Stimulated activated CD4-positive, alpha-beta T cell treated with anti-CD3 and anti-CD28 coated beads, Interleukin-4, amount 100 ng/mL, for 48 hours (primary cell): ENCODE measurements at places on chromosomes 4 and X.

GRCh38 chr4:98260047-98260578 lies 1.1 kb upstream of the RAP1GDS1 start:
- DNase-seq, result peak; percentile 31

DNA sequence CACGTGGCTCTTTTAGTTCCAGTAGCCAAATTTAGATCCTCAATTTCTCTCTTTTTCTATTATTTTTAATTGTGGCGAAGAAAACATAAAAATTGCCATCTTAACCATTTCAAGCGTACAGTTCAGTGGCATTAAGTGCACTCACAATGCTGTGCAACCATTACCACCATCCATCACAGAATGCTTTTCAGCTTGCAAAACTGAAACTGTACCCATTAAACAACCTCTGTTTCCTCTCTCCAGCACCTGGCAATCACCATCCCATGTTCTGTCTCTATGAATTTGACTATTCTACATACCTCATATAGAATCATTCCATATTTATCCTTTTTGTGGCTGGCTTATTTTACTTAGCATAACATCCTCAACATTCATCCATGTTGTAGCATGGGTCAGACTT lies 74.9 kb downstream of the METTL14 start:
- DNase-seq, result no peak

- no peak for DNase-seq
Observed at GRCh38 chr4:189049682-189050081, 891.0 kb upstream of the FRG1 start.

DNA sequence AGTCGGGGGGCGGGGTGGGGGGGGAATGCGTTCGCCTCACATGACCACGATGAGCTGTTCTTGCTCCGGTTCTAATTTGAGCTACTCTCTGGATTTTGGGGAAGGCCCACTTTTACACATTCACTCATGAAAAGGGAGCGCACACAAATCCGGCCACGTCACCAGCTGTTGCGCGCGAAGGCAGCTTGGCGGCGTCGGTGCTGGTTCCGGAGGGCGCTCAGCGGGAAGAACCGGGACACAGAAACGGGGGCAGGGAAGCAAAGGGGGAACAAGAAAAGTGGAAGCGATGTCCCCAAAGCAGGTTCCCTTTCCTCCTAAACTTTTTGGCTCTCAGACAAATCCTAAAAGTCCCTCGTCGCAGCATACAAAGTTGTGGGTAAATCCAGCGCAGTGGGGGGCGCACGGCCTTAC lies 605 bp downstream of the ANXA5 start:
- DNase-seq, result peak; percentile 54

DNA sequence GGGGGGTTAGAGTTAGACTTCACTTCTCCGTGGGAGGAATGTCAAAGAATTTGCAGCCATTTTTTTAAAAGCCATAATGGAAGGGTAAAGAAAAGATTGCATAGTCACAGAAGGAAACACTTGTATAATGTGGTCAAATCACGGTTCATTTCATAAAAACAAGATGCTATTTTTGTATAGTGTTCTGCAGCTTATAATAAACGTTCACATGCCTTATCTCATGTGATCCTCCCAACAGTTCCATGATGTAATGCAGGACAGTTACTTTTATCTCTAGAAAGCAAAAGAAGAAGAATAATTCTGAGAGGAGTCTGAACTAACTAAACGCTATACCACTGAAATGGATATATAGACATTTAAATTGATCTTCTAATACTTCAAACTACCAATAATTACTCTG lies 71.3 kb upstream of the CAMK2D start:
- DNase-seq, result no peak

DNA sequence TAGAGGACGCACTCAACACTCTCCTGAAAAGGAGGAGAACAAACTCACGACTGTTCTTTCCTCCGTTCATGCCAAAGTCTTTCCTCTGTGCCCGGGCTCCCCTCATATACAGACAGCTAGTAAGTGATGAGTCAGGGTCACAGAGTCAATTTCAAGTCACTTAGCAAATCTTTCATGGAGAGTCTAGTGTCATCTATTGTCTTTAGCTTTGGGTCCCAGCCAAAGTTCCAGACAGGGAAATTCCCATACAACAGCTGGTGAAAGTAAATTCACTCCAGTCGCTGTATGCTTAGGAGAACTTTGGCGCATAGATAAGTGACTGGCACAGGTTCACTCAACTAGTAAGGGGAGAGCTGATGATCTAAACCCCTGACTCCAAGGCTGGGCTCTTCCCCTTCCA lies 226.5 kb downstream of the MID1 start:
- DNase-seq, result no peak

DNA sequence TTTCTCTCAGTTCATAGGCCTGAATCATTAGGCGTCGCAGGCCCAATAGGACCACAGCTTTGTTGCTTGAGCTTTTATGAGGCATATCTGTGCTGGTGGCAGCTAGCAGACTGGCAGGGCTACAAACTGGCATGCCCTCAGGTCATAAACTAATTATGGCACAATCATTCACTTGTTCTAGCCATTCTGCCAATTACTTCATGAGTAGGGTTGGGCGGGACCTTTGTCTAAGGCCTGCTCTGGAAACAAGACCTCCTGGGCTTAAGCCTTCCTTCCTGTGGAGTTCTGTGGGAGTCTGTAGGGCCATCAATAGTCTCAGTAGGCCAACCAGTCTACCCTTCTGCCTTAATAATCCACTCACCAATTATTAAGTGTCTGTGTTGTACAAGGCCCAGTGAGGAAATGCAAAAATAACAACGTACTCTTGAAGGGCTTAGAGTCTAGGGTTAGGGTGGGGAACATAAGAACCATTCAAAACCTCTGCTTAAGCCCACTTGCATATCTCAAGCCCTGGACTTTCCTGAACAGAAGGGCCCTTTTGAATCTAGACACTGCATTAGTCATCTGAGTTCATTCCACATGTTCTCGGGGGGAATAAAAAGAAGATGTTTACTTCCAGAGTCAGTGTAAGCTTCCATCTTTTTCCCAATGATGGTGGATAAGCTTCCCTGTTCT lies 44.5 kb downstream of the SHROOM4 start:
- no peak for DNase-seq

- DNase-seq, result no peak
Observed at GRCh38 chr4:72567821-72568675, 973 bp downstream of the ADAMTS3 start.
